ENCODE measurements at places on chromosomes 2 and 18.

DNA sequence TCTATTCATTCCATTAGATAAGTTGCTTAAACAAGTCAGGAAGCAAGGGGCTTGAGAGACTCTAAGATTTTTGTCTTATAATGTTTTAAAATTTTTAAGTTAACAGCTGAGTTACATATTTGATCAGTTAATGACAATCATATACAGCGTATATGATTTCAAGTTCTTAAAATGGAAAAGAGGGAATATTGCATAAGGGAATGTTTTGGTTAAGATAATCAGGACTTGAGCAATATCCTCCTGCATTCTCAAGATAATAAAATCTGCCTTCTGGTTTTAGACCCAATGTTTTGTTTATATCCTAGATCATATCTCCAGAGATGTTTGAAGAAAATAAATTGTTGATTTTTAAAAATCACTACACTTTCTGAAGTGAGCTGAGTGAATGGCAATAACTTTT lies 13.4 kb upstream of the DYNC1I2 start:
- no peak for DNase-seq

GRCh38 chr2:160432633-160433032 lies 61.0 kb downstream of the RBMS1 start:
- DNase-seq, result no peak

- no peak for DNase-seq
Measured at GRCh38 chr18:79105455-79105854, 36.3 kb downstream of the ATP9B start.

DNA sequence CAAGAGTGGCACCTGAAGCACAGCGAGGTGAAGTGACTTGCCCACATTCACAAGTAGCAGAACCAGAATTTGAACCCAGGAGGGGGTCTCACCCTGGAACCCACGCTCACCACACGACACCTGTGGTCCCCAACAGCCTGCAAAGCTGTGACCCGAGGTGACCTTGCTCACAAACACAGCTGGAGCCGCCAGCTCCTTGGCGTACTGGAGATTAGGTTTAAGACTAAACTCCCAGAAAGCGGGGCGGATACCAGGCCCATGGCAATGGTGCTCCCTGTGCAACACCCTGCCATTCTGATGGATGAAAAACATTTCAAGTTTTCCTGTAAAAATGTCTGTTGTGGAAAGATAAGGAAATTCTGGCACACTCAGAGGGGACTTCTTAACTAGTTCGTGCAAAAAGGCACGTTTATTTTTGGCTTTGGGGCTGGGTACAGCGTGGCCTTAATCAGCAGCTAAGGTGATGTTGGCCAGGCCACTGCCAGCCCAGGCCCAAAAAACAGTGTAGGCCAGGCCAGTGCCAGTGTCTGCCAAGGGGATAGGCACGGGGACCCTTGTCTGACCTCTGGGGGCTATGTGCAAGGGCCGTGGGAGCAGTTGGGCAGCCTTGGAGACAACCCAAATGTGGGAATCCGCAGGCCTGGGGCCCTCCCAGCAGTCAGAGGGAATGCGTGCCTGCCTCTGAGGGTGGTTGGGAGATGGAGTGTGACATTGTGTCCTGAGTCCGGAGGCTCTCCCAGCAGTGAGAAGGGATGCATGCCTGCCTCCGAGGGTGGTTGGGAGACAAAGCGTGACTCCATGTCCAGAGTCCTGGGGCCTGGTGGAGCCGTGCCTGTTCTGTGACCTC lies 185.0 kb upstream of the HS6ST1 start:
- DNase-seq, result no peak

DNA sequence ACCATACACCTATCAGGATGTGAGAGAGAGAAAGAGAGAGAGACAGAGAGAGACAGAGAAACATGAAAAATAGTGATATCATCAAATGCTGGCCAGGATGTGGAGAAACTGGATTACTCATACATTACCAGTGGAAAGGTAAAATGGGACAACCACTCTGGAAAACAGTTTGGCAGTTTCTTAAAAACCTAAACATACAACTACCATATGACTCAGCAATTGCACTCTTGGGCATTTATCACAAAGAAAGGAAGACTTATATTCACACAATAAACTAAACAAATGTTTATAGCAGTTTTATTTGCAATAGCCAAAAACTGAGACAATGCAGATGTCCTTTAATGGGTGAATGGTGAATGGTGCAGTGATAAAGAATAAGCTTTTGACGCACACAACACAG lies 29.1 kb downstream of the SLC4A3 start:
- DNase-seq, result no peak

DNA sequence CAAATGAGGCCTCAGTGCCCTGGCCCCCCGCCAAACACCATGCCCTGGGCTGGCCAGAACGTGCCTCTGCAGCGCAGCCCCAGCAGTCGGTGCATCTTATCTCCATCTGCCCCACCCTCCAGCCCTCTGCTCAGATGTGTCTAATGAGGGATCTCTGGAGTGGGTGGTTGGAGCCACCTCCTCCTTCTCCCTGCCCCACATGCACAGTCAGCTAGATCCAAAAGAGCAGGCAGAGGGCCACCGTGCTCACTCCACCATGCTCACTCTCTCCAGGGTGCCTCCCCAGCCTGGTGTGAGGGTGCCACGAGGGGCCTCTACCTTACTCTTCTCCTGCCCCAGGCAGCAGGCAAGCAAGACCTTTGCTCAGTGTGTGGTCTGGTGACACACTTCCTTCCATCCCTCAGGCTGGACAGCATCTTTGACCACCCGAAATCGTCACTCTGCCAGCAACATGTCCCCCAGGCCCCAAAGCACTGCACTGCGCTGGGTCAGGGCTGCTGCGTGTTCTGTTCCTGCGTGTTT lies 266.1 kb upstream of the HDAC4 start:
- DNase-seq, result no peak

DNA sequence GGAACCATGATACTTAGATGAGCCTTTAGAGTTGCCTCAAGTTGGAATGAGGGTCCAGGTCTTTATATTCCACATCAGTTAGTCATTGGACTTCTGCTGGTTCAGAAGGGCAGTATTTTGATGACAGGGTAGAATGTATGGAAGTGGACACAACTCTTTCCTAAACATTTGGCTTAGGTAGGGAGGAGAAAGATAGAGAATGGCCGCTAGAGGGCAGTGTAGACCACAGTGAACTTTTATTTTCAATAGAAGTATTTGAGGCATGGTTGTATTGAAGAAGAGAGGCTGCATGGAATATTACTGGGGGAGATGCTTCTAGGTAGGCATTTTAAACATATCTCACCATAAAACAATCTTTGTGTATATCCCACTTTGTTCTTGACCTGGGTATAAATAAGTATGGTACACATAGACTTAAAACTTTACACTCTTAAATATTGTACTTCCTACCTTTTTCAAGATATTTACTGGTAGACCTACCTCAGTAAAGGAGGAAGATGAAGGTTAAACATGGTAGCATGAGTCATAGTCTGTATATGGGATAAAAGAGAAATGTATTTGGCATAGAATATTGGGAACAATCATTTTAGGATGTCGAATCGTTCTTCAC lies 497.6 kb upstream of the FAM98A start:
- DNase-seq, result no peak

DNA sequence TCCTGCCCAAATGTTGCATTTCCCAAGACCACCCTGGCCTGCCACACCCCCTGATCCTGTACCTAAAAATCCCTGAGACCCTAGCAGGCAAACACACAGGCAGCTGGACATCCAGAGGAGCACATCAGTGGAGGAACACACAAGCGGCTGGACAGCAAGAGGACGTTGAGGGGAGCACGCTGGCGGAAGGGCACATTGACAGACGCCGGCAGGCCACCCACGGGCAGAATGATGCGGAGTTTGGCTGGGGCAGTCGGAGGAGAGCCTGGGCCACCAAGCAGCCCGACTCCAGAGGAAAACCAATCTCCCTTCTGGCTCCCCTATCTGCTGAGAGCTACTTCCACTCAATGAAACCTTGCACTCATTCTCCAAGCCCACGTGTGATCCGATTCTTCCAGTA lies 47.7 kb downstream of the EMX1 start:
- DNase-seq, result no peak
